ENCODE measurements at places on chromosomes 5 and 9.

DNA sequence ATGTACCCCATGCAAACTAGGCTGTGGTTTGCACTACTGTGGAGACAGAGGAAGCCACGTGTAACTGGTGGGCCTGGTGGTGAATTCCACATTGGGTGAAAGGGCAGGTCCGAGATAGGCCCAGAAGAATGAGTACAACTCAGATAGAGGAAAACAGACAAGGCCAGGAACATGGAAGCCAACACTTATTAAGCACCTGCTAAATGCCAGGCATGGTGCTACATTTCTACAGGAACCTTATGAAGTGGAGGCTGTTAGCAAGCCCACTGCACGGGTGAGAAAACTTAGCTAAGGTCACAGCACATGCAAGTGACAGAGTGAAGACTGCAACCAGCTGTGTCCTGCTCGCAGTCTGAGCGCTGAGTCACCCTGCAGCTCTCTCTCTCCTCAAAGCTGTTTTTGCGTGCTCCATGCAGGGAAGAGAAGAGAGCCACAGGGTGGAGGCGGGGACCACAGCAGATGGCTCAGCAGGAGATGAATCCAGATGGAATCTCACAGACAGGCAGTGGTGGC lies 65.5 kb upstream of the SPTLC1 start:
- peak; percentile 82 for DNase-seq

GRCh38 chr5:117417501-117417900 lies 842.9 kb upstream of the SEMA6A start:
- no peak for DNase-seq

- no peak for DNase-seq
These were observed 40.7 kb downstream of the ACOT12 start for GRCh38 chr5:81353189-81353588.

- DNase-seq = no peak
These were observed 16.9 kb upstream of the NTRK2 start for GRCh38 chr9:84652496-84653120.

DNA sequence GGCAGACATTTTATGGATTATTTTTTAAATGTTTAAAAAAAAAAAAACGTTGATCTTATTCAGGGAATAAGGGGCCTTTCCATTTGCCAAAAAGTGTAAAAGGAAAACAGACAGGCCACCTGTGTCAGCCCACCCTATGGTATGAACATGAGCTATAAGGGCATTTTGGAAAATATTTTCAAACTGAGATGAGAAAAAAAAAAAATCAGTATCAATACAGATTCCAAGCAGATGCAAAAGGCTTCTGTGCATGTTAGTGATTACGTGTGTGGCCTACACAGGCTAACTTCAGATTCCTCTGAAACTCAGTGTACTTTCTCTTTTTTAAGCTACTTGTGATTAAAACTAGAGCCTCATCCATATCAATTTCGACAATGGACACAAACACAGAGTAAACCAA lies 189.9 kb downstream of the BNC2 start:
- no peak for DNase-seq

- peak; percentile 48 for DNase-seq
These were observed at the start of gene ASTN2 for GRCh38 chr9:117414906-117415331. Gene ASTN2 (minus strand): TSS chr9:117415057. CDS start chr9:117414938, 119 bp downstream.

GRCh38 chr5:81878333-81878732 lies 93.5 kb upstream of the ATG10 start:
- DNase-seq = no peak

All from occipital lobe (tissue), 3 donors.